ENCODE measurements at places on chromosomes 2 and 18.

- no peak for DNase-seq
These were observed 310.8 kb downstream of the PIEZO2 start for GRCh38 chr18:10838553-10838952.

GRCh38 chr2:3631851-3632659 is 25.9 kb upstream of the ALLC start:
- DNase-seq = no peak

DNA sequence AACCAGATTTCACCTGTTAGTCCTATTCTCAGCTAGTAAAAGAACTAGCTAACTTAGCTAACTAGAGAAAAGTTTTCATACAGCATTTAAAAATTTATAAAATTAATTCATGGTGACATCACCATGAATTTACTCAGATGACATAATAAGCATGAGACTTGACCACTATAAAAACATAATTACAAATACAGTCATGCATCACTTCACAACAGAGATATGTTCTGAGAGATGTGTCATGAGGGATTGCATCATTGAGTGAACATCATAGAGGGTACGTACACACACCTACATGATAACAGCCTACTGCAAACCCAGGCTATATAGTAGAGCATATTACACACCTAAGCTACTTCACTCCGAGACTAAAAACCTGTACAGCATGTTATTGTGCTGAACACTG is 481.3 kb upstream of the CHAC2 start:
- no peak for DNase-seq

- DNase-seq = no peak
These were observed 34.1 kb downstream of the NOL10 start for GRCh38 chr2:10655499-10656225.

- DNase-seq = no peak
These were observed 267.2 kb downstream of the SH3BP4 start for GRCh38 chr2:235219048-235219447.

GRCh38 chr2:185531721-185532120 is 206.9 kb upstream of the FSIP2 start:
- DNase-seq = no peak

GRCh38 chr2:125085904-125086303 is 1060.8 kb downstream of the CNTNAP5 start:
- no peak for DNase-seq

- DNase-seq = no peak
These were observed 2.4 kb downstream of the CYP26B1 start for GRCh38 chr2:72145289-72145657.

DNA sequence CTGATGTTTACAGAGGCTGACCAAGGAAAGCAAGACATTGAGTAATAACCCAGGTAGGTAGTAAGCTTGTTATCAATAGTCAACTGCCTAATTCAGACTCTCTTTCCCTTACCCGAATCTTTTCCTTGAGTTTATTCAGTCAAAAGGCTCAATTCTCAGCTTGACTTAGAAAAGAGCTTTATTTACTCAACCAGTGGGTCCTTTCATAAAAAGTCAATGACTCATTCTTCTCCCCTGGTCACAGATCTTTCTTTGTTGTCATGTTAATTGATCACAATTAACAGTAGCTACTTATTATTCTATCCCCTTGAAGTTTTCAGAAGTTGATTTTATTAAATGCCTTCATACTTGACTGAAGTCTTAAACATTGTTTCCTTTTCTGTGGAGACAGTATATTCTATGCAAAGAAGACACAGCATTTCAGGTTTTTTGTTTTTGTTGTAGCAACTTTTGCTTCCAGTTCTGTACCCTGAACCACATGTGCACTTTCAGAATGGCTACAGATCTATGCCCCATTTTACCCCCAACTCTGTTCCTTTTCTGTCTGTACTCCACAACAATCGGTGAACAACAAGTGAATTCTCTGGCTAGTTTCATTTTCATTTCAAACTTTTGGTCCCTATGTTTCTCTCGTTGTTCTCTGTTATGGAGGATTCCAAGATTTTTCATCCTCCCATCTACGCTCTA is 428.3 kb downstream of the NCKAP5 start:
- no peak for DNase-seq

- DNase-seq = no peak
These were observed 31.2 kb downstream of the ASAP2 start for GRCh38 chr2:9237831-9238230.

- no peak for DNase-seq
These were observed 631.5 kb downstream of the EPHA4 start for GRCh38 chr2:220940646-220941045.

DNA sequence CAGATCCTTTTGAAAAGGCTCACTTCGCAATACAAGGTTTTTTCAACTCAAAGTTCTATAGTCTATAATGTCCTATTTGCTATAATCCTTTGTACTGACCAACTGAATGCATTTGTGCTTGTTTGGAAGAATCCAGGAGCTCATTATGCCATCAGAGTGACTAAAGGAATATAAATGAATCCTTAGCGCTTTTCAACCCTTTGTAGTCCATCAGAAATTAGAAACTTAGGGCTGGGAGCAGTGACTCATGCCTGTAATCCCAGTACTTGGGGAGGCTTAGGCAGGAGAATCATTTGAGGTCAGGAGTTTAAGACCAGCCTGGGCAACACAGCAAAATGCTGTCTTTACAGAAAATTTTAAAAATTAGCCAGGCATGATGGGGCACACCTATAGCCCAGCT is 330.2 kb upstream of the CHAC2 start:
- DNase-seq = no peak

DNA sequence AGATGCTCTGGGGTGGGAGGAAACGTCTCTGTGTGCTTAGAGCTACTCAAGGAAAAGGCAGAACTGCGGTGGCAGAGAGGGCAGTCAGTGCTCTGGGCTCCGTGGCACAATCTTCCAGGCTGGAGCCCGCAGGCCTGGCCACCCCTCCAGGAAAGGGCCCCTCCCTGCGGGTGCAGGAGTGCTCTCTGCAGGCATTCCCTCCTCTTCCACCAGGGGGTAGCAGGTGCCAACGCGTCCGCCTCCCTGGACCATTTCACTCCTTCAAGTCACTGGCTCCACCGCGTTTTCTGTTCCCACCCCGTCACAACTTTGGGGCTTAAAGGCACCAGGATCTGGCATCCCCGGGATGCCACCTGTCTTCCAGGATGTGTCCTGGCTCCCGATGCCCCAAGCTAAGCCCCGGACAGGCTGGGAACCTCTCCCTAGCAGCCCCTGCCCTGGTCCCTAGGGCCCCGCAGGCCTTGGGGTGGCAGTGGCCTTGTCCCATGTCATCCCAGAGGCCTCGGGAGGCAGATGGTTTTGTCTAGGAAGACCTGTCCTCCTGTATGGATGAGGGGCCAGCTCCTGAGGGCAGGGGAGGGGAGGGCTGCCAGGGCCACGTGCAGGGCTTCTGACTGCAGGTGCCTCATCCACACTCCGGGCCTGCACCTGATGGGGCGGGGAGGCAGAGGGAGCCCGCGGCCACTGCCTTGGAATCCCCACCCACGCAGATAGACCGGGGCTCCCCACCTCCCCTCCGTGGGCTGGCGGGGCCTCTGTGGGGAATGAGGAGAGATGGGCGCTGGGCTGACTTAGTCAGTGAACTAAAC is 26.4 kb downstream of the KCNIP3 start:
- no peak for DNase-seq

- no peak for DNase-seq
These were observed 34.9 kb downstream of the SULT1C2 start for GRCh38 chr2:108323619-108324018.

GRCh38 chr18:79164706-79165105 is 95.5 kb downstream of the ATP9B start:
- no peak for DNase-seq

- no peak for DNase-seq
These were observed 446.7 kb downstream of the SETBP1 start for GRCh38 chr18:45127405-45127804.

GRCh38 chr2:119678021-119678656 is 862 bp upstream of the TMEM177 start:
- no peak for DNase-seq

DNA sequence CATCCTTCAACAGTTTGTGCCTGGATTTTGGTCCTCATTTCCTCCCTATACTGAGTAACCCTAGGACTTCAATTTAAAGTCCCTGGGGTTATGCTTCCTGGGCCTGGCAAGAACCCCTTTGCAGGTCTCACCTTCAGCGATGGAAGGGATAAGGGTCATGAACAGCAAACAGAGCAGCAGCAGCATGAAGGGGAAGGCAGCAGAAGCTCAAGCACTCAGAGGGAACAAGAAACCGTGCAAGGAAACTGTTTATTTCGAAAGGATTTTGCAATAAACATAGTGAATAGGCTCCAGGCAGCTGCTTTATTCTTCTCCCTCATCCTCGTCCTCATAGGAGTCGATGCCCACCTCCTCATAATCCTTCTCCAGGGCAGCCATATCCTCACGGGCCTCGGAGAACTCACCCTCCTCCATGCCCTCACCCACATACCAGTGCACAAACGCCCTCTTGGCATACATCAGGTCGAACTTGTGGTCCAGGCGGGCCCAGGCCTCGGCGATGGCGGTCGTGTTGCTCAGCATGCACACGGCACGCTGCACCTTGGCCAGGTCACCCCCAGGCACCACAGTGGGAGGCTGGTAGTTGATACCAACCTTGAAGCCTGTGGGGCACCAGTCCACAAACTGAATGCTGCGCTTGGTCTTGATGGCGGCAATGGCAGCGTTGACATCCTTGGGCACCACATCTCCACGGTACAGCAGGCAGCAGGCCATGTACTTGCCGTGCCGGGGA is 2.8 kb upstream of the TUBA4B start:
- DNase-seq = no peak

DNA sequence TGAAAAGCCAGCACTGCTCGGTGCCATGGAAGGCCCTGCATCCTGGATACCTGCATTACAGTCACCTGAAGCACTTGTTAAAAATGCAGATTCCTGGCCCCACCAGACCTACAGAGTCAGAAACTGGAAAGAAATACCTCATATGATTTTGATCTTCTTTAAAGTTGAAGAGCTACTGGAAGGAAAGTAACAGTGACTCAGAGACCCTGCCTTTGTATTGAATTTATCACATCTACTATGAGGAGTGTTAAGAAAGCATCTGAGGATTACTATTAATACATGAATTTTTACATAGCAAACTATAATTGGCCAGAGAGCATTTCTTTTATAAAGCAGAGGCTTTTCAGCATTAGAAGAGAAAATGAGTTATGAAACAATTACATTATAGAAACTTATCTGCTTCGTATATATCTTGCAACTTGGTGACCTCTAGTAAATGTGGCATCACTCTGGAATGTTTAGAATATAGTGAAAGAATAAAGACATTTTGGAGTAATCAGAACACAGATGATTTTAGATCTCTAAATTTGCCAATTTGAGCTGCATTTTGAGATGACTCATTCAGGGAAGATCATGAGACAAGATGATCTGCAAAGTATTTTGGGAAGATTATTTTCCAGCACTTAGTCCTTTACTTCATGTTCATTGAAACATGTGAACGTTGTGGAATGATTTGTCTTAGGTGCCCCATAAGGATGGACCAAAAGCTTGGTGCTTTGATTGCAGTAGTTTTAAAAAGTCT is 12.2 kb downstream of the PTPRM start:
- no peak for DNase-seq

GRCh38 chr2:237725661-237726060 is 72.9 kb upstream of the RBM44 start:
- no peak for DNase-seq

GRCh38 chr2:70479816-70480215 is 73.8 kb downstream of the TGFA start:
- no peak for DNase-seq

DNA sequence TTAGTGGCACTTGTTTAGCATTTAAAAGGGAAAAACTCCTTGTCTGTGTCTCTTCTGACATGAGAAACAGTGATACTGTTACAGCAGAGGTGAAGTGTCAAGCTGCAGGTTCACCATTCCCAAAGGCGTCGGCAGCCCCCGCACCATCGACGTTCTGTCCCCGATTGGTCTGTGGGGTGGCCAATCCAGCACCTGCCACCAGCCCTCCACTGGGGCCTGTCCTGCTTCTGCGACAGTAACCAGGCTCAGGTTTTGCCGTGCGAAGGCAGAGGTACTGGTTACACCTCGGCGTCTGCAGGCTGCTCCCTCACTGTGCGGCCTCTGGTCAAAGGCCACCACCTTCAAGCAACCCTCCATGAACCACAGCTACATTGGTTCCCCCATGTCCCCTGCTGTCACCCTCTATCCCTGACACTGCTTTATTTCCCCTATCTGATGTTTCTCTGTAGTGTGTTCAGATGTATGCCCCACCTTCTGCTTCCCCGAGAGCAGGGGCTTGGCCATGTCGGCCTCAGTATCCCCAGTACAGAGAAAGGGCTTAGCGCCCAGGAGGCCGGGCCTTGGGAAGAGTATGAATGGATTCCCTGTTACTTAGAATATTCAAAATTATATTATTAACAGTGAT is 8.6 kb upstream of the ESPNL start:
- no peak for DNase-seq

DNA sequence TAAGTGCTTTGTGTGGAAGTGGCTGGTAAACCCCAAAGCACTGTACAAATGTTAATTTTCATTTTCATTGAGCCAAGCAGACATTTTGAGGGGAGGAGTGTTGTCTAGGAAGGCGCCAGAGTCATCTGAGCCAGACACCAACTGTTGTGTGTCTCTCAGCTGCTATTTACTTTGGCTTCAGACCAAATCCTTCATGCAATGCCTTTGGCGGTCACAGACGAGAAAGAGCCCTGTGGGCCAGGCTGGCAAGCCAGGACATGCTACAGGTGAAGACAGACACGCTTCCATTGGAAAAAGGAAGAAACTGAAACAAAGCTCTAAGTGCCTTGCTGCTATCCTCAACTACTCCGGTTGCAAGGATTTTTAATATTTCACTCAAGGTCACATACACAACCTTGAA is 115.4 kb upstream of the CDC42EP3 start:
- no peak for DNase-seq

GRCh38 chr2:5365871-5366461 is 326.2 kb upstream of the SOX11 start:
- DNase-seq = no peak

DNA sequence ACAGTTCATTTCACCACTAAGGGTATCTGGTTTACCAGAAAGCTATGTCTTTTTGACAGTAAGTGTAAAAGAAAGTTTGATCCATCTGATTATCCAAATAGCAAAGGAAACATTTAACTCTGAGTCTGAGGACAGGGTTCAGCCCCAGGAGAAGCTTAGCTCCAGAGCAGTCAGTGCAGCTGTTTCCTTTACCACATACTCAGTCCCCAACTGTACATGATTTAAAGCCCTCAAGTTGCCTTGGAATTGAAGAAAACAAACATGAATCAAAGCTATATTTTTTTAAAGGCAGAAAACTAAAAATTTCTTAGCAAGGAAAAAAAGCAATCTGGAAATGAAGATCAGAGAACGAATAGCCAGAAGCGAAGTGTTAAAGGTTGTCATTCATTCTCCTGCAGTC is 746.0 kb downstream of the METTL4 start:
- no peak for DNase-seq

Data from AG09319 (cell line).